ENCODE measurements at places on chromosomes 16 and 17. TPM values are rescaled to one million over a fixed set of nuclear protein-coding genes. Genes with fewer than 3 reads are reported as not detected.

CD300LF gene
- total RNA-seq, result not detected

TPSAB1 gene
- not detected for total RNA-seq

NPIPB2 gene
- 2.3 TPM for total RNA-seq

KRTAP3-2 gene
- total RNA-seq, result not detected

HBA2 gene
- not detected for total RNA-seq

MT1M gene
- 0.82 TPM for total RNA-seq

RBBP6 gene
- 14.0 TPM for total RNA-seq

PPP1R1B gene
- 28.8 TPM for total RNA-seq

MARF1 gene
- total RNA-seq, result 15.3 TPM

AXIN2 gene
- 14.2 TPM for total RNA-seq

FOXN1 gene
- total RNA-seq, result 0.12 TPM

THUMPD1 gene
- total RNA-seq, result 26.6 TPM

PAM16 gene
- 44.6 TPM for total RNA-seq

KCNJ2 gene
- under 0.01 TPM for total RNA-seq

APOH gene
- total RNA-seq, result not detected

AIPL1 gene
- total RNA-seq, result not detected

NR1D1 gene
- total RNA-seq, result 1.2 TPM

KRT15 gene
- total RNA-seq, result not detected

CLEC10A gene
- total RNA-seq, result not detected

SERPINF2 gene
- 1.9 TPM for total RNA-seq

MEFV gene
- total RNA-seq, result not detected

KLHL10 gene
- not detected for total RNA-seq

CDRT15L2 gene
- not detected for total RNA-seq

TOM1L1 gene
- 25.1 TPM for total RNA-seq

CHAD gene
- not detected for total RNA-seq

IQCK gene
- 14.0 TPM for total RNA-seq

GPR179 gene
- total RNA-seq, result not detected

C16orf86 gene
- 10.3 TPM for total RNA-seq

PRSS8 gene
- 0.12 TPM for total RNA-seq

TEKT5 gene
- total RNA-seq, result 0.09 TPM

CCL4 gene
- total RNA-seq, result not detected

FZD2 gene
- total RNA-seq, result 22.8 TPM

RTN4RL1 gene
- 0.58 TPM for total RNA-seq

ATXN2L gene
- total RNA-seq, result 48.3 TPM

KRT32 gene
- total RNA-seq, result not detected

SLC5A11 gene
- not detected for total RNA-seq

CACNG1 gene
- total RNA-seq, result 0.51 TPM

RPTOR gene
- 22.5 TPM for total RNA-seq

WBP2 gene
- total RNA-seq, result 51.3 TPM

IGSF6 gene
- not detected for total RNA-seq

SPATA32 gene
- total RNA-seq, result not detected

DOC2B gene
- total RNA-seq, result under 0.01 TPM

KRT20 gene
- not detected for total RNA-seq

BBS2 gene
- total RNA-seq, result 64.7 TPM

GLP2R gene
- total RNA-seq, result 2.5 TPM

CIITA gene
- total RNA-seq, result 0.35 TPM

MAF gene
- 13.8 TPM for total RNA-seq

PRKCA gene
- total RNA-seq, result 18.6 TPM

GAS2L2 gene
- total RNA-seq, result not detected

ADORA2B gene
- 14.9 TPM for total RNA-seq

AANAT gene
- not detected for total RNA-seq

ARSG gene
- total RNA-seq, result 0.35 TPM

ASPHD1 gene
- 20.4 TPM for total RNA-seq

MINK1 gene
- 29.9 TPM for total RNA-seq

AMFR gene
- total RNA-seq, result 110 TPM

CDR2L gene
- total RNA-seq, result 20.7 TPM

All from pericardium fibroblast (primary cell).